Stimulated activated CD8-positive, alpha-beta memory T cell treated with anti-CD3 and anti-CD28 coated beads, Interleukin-7, amount 100 ng/mL, for 48 hours (primary cell): ENCODE measurements at places on chromosomes 11 and 22.

DNA sequence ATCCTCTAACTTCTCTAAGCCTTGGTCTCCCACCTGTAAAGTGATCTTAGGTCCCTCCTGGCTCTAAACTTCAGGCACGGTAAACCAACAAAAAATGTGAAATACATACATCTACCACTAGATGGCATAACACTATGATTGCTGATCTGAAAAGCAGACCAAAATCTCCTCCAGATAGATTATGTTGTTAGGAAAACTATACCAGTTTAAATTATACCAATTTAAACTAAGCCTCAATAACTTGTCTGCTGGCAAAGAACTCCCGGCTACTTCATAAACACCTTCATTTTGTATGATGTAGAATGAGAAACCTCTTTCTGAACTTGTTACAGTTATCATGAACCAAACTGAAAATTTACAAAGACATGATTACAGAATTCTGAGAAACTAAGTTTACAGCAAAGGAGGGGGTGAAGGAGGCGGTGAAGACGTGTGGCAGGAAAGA, 85.9 kb downstream of the SBF2 start:
- no peak for DNase-seq

GRCh38 chr22:43955883-43956782, 891 bp downstream of the SAMM50 start:
- DNase-seq: no peak

GRCh38 chr22:20022231-20022977, 1.5 kb downstream of the TANGO2 start:
- no peak for DNase-seq

DNA sequence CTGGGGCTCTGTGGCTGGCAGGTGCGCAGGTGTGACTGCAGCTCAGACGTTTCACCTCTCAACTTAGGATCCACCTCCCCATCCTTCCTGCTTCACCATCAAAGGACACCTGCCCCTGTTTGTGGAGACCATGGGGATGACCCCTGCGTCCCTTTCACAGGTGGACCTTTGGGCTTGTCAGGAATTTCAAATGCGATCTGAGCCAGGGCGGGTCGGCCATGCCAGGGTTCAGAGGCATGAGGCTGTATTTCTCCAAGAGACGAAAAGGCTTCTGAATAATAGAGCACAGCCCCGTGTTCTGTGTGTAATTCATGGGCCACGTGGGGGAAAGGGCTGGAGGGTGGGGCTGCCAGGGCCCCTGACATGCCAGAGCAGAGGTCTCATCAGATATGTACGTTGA, 668.0 kb downstream of the BRD1 start:
- no peak for DNase-seq

GRCh38 chr22:27880778-27881394, 38.2 kb downstream of the PITPNB start:
- no peak for DNase-seq

DNA sequence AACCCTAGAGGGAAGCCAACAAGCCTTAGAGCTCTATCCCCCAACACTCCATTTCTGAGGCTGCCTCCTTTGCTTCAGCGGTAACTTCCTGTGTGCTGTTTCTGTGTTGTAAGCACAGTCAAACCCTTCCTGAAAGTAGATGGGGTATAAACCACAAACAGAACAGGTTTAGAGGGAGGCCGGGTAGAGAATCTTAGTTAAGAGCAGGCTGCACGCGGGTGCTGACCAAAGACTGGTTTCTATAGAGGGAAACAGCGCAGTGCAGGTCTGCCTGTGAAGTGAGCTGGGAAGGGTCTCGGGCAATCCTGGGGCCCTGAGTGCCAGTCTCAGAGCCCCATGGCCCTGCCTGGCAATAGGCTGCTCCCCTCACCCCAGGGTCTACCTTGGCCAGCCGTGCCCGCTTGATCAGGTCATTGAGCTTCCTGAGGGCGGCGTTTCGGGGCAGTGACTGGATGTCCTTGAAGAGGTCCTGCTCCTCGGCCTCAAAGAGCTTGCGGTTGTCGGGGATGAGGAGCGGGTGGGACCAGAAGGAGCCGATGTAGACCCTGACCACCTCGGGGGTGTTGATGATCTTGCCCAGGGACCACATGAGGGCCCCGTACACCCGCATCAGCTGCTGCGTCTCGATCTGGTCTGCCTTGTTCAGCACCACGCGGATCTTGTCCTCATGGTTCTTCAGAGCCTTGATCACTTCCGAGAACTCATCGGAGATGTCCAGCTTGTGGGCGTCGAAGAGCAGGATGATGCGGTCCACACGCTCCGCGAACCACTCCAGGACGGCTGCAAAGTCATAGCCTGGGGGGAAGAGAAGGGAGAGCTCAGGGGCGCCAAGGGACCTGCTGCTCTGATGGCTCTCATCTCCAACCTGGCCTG, 15.3 kb upstream of the CDC42BPG start:
- peak; percentile 71 for DNase-seq

DNA sequence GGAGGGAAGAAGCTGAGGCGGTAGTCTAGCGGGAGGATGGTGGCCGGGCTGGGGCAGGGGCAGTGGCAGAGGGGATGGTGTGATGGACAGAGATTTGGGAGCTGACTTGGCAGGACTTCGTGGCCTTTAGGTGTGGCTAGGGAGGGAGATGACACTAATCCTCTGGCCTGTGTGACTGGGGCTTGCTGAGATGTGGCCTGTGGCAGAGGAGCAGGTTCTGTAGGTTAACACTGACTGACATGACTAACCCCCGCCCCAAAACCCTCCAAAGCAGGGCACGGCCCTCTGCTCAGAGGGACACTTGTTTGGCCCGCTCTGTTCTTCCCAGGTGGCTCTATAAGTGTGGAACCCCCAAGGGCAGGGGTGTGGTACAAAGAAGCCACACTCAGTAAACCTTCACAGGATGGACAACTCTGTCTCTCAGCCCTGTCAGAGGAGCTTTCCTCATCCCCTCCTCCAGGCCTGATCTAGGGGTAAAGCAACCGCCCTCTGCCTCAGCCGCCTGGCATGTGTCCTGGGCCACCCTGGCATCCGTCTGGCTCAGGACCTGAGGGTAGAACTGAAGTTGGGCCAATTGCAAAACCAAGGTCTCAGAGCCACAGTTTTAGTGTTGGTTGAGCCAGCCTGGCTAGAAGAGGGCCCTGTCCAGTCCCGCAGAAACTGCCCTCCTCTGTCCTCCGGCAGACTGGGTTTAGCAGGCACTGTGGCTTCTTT, 15.6 kb downstream of the TOM1 start:
- DNase-seq: no peak

- DNase-seq: no peak
Measured at GRCh38 chr22:42644422-42645340, 4.3 kb upstream of the ATP5MGL start.

DNA sequence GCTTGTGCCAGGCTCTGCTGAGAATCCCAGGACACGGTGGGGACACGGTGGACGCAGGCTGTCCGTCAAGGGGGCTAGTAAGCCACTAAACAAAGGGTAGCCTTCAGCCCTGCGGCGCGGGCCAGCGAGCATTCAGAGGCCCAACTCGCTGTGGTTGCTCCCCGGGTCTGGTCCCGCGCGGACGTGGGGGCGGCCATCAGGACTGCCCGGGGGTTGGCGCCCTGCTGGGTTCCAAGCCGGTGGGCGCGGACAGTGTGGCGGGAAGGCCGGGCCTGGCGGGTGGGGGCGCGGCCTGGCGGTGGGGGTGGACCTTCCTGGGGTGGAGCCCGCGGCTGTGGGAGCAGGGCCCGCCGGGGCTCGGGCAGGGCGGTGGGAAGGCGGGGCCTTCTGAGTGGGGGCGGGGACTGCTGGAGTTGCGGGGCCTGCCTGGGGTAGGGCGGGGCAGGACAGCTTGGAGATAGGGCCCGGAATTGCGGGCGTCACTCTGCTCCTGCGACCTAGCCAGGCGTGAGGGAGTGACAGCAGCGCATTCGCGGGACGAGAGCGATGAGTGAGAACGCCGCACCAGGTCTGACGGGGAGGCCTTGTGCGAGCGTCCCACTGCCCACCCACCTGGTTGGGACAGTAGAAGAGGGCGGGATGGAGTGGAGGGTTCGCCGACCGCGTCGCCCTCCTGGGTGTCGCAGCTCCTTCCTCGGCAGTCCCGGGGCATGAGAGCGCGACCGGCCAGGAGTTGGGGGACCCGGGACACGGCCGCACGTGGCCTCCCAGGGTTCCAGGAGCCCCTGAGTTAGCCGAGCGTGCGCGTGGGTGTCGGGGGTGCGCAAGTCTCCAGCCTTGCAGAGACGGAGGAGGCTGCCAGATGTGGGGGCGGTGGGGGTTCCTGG, at the start of gene SERHL2:
TSS of gene SERHL2 (plus strand) at position 482 of the 887 bp plus-strand sequence. CDS start at position 547, 65 bp downstream.
- peak; percentile 73 for DNase-seq

DNA sequence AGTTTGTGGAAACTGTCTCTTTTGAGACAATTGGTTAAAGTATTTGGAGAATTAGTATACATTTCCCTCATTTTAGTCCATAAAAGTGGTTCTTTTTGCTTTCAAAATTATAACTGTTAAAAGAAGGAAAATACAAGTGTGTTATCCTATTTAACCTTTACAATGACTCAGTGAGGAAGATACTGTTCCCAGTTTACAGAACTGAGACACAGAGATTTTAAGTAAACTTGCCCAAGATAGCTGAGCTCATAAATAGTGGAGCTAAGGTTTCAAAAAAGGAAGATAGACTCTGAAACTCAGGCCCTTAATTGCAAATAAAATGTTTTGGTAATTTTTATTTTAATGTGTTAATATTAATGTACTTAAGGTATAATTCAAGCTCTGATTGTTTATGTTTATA, 58.9 kb downstream of the DKK3 start:
- DNase-seq: no peak

DNA sequence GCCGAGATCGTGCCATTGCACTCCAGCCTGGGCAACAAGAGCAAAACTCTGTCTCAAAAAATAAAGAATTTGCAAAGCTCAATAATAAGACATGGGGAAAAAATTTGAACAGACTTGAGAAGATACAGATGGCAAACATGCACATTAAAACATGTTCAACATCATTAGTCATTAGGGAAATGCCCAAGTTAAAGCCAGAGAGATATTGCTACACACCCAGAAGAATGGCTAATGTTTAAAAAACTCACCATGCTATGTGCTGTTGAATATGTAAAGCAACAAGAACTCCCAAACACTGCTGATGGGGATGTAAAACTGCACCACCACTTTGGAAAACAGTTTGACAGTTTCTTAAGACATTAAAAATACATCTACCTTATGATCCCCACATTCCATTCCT, 12.6 kb downstream of the LRRC75B start:
- no peak for DNase-seq

GRCh38 chr11:117906126-117906525, 23.1 kb downstream of the TMPRSS13 start:
- DNase-seq: no peak

DNA sequence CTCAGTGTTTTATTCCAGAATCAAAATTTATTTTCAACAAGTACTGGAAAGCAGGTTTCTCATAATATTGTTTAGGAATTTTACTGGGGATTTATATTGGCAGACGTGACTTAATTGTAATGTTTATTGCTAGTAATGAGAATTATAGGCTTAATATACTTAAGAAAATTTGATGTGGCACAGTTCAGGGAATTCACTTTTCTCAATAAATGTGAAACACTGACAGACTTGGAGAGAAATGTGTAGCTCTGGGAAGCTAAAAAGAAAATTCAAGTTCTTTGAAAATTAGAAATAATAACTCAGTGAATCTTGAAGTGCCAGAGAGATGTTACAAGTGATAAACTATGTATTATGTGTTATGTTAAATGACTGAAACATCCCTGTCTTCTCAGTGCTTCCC, at the start of gene OR51F2:
TSS of gene OR51F2 (plus strand) at position 301 of the 400 bp plus-strand sequence. CDS start 101 bp downstream, outside the sequence.
- no peak for DNase-seq

GRCh38 chr11:100791860-100792259, 104.8 kb downstream of the ARHGAP42 start:
- DNase-seq: no peak

GRCh38 chr11:69775163-69775755, at the start of gene FGF4:
TSS of gene FGF4 (minus strand) at chr11:69775341. CDS start at chr11:69775084, 257 bp downstream.
- DNase-seq: no peak

DNA sequence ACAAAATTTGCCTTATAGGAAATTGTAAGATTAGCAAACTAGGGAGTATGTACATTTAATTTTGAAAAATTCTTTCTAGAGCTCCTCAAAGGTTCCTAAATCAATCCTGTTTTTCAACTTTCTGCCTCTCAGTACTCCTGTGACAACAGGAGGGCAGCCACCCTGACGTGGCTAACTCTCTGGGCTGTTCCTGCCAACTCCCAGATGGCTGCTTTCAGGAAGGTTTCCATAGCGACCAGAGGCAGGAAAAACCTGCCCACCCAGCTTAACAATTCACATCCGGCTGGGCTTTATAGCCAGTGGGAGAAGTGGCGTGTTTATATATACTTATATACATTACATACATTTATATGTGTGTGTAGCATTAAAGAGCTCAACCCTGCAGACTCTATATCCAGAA, 26.5 kb downstream of the SGSM3 start:
- no peak for DNase-seq

DNA sequence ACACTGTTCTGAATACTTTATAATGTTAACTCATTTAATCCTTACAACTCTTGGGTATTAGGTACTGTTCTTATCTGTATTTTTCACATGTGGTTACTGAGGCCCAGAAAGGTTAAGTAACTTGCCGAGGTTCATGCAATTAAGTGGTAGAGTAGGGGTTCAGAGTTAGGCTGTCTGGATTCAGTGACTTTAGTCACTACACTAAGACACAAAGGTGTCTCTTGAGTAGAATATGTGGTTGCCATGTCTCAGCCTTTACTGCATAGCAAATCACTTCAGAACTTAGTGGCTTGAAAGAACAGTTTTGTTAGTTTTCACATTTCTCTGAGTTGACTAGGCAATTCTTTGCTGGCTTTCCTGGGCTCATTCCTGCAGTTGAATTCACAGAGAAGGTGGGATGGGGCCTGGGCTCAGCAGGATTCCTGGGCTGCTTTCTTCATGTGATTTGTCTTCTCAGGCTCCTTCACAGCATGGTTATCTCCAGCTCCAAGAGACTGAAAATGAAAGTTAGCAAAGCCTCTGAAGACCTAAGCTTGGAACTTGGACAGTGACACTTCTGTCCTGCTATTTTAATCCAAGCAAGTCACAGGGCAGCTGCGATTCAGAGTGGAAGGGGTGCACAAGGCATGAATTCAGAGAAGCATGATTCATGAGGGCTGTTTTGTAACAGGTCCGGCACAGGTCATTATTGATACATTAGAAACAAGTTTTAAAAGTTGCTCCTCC, 68.3 kb downstream of the SPECC1L start:
- no peak for DNase-seq

- no peak for DNase-seq
Measured at GRCh38 chr11:1771700-1772099, 8.0 kb upstream of the CTSD start.

GRCh38 chr11:26971961-26972360, 22.0 kb upstream of the FIBIN start:
- no peak for DNase-seq

GRCh38 chr11:79377406-79377805, 63.4 kb downstream of the TENM4 start:
- no peak for DNase-seq

GRCh38 chr11:112453601-112454577, 193.2 kb upstream of the PLET1 start:
- peak; percentile 17 for DNase-seq

DNA sequence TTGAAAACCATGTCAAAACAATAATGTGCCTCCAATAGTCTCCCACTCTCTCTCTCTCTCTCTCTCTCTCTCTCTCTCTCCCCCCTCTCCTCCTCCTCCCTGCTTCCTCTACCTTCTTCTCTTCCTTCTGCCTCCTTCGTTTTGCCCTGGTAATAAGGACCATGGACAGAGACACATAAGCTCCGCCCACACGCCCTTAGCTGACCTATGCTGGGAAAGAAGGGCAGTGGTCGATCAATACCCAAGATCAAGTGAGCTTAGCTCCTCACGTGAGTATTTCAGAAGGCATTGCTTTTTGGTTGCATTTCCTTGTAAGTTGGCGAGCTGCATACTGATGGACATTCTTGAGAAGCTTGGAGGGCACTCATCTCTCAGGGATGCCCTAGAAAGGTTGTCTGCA, 194.8 kb downstream of the MIAT start:
- no peak for DNase-seq
